Stimulated activated CD4-positive, alpha-beta T cell treated with anti-CD3 and anti-CD28 coated beads, Interleukin-15, amount 100 ng/mL, for 48 hours (primary cell): ENCODE measurements at places on chromosomes 2 and 18.

- DNase-seq: no peak
Observed at GRCh38 chr2:129888896-129889295, 90.6 kb upstream of the RAB6C start.

GRCh38 chr2:176601066-176601465, 331.8 kb downstream of the MTX2 start:
- no peak for DNase-seq

DNA sequence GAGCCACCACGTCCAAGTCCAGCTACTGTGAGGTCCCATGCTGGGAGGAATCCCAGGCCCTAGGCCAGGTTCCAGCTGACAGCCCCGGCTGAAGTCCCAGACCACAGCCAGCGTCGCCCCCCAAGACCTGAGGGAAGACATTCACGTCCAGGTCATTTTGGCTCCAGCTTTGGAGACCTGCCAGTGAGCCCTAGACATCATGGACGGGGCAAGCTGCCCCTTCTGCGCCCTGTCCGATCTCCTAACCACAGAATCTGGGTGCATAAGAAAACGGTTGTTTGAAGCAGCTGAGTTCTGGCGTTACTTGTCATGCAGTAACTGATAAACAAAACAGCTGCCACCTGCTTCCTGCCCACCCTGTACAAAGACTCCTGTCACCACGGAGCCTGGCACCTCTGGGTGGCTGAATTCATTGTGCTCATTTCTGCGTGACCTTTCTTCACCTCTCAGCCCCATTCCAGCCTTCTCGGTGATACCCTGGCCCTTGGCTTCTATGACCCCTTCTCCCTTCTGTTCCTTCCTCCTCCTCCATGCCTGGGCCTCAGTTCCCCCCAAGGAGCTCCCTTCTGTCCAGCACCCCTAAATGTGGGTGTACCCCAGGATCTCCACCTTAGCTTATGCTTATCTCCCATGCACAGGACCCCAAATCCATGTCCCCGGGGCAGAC, 72.6 kb upstream of the SMAD7 start:
- no peak for DNase-seq

GRCh38 chr2:239137165-239137897, 263.5 kb downstream of the HDAC4 start:
- DNase-seq: no peak

- DNase-seq: no peak
Observed at GRCh38 chr2:230124235-230124634, 55.5 kb upstream of the SLC16A14 start.

- no peak for DNase-seq
Observed at GRCh38 chr2:201808027-201808426, 1.7 kb downstream of the CDK15 start.

DNA sequence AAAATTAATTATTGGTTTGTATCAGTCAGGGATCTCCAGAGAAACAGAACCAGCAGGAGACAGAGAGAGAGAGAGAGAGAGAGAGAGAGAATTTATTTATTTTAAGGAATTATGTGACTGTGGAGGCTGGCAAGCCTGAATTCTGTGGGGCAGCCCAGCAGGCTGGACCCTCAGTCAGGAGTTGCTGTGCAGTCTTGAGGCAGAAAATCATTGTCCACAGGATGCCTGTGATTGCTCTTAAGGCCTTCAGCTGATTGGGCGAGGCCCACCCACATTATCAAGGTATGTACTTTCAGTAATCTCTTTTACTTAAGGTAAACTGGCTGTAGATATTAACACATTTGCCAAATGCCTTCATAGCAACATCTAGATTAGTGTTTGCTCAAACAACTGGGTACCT, 155.3 kb downstream of the SEPTIN10 start:
- no peak for DNase-seq

DNA sequence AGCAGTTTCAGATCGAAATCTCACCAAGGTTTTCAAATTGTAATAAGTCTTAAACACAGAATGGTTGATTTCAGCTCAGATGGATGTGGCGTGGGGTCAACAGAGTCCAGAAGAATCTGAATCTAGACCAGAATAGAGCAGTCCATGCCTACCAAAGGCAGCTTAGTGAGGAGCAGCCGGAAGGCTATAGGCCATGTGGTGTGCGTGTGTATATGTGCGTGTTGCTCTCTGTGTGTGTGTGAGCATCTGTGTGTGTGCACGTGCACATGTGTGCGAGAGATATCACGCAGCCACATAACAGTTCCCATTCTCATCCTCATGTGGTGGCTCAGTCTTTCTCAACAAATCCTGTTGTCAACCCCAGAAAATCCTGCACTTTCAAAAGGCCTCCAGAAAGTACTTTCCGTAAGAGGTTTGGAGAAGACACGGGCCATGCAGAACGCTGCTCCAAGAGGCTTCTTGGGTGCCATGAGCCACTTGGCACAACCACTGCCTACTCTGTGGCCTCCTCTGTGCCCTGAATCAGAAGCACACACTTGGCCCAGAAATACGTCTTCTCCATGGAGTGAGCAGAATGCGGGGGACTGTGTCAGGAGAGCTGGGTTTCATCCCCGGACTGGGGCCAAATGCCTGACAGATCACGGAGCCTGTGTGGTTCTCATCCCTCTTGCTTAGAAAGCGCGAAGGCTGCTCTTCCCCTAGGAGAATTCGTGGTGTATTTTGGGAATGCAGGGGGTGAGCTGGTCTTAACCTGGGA, 67.3 kb downstream of the ACKR3 start:
- no peak for DNase-seq

GRCh38 chr18:41644466-41644865, 310.6 kb upstream of the PIK3C3 start:
- DNase-seq: no peak

GRCh38 chr2:105882341-105882740, 137.6 kb downstream of the NCK2 start:
- DNase-seq: no peak

- no peak for DNase-seq
Observed at GRCh38 chr2:67952066-67952465, 110.7 kb downstream of the C1D start.

DNA sequence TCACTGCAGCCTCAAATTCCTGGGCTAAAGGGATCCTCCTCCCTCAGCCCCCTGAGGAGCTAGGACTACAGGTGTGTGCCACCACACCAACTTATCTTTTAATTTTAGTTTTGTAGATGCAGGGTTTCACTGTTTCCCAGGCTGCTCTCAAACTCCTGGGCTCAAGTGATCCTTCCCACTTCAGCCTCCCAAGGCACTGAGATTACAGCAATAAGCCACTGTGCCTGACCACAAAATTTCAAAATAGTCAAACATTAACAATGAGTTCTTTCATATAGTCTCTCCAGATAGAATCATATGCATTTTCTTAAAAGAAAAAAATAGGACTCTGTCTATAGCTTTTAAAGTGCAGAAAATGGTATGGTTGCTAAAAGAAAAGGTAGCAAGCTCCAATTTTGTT, 24.9 kb upstream of the PID1 start:
- DNase-seq: no peak

DNA sequence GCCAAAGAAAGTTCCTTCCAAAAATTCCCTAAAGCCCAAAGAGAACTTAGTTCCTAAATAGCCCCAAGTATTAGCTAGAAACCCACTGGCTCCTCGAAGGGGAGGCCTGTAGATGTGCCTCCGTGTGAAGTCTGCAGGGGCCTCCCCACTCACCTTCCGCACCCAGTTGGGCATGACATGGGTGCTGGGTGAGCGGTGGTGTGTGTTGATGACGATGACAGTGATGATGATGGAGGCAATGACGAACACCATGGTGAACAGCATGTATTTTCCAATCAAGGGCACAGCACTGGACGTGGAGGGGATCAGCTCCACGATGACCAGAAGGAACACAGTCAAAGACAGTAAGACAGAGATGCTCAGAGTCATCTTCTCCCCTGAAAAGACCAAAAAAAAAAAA, 14.5 kb downstream of the CHRNA1 start:
- no peak for DNase-seq

DNA sequence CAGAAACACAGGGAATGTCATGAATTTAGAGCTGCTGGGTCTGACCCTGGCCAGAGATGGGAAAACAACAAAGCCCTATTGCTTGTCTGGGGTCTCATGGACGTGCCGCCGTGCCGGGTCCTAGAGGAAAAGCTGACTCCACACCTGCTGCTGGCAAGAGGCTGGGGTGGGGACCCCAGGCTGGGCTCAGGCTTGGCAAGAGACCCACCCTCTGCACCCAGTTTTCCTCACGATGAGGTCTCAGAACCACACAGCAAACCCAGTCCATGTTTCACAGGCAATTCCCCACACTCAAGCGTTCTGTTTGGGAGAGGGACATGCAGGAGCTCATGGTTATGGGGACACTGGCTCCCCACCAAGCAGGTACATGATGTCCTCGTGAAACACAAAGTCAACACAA, 367.3 kb upstream of the SALL3 start:
- DNase-seq: no peak

DNA sequence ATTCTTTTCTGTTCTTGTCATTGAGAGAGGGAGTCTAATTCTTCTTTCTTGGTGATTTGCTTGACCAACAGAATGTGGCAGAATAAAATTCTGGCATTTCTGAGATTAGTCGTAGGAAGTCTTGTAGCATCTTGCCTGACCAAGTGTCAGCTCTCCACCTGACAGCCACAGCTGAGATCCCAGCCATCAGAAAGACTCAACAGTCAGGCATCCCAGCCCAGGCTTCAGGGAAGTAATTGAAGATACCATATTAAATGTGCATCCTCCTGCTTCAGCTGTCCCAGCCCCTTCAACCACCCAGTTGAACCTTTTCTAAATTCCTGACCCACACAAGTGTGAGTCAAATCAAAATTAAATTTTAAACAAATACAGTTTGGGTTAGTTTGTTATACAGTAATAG, 208.3 kb downstream of the PIK3C3 start:
- no peak for DNase-seq

- no peak for DNase-seq
Observed at GRCh38 chr2:224711381-224711780, 4.8 kb downstream of the CCDC195 start.

- DNase-seq: no peak
Observed at GRCh38 chr2:239061824-239062570, 214.1 kb downstream of the TWIST2 start.

- DNase-seq: no peak
Observed at GRCh38 chr18:59814891-59815290, 84.9 kb upstream of the PMAIP1 start.

- DNase-seq: no peak
Observed at GRCh38 chr18:41842886-41843285, 112.1 kb upstream of the PIK3C3 start.

DNA sequence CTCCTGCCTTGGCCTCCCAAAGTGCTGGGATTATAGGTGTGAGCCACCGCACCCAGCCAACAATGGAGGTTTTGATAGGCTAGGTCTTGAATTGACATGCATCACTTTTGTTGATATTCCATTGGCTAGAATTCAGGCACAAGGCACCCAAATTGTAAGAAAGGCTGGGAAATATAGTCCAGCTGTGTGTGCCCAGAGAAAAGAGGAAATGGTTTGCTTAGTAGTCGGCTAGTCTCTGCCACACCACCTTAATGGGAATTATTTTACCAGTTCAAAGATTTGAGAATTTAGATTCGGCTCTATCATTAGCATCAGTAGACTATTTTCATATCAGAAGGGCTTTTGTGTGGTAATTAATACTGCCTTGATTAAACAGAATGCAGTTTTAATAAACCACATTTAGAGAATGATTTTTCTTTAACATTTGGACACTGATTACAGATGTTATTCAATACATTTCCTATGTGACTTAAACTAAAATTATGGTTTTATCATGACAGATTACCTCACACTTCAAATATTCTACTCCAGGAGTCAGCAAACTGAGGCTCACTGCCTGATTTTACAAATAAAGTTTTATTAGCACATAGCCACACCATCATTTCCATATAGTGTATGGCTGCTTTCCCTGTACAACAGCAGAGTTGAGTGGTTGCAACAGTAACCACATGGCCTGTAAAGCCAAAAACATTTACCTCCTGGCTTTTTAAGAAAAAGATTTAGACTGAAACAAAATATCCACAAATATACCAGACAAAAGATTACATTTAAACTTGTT, 27.4 kb downstream of the DBI start:
- DNase-seq: no peak

- DNase-seq: no peak
Observed at GRCh38 chr2:102027036-102027980, 35.5 kb downstream of the IL1R2 start.

GRCh38 chr2:1681323-1682180, 62.8 kb downstream of the PXDN start:
- no peak for DNase-seq

GRCh38 chr2:197599285-197599965, 76.0 kb downstream of the RFTN2 start:
- peak; percentile 10 for DNase-seq

GRCh38 chr2:218959141-218959731, at the start of gene CDK5R2:
Gene CDK5R2 (plus strand): TSS chr2:218959666. CDS start chr2:218959821, 155 bp downstream.
- peak; percentile 65 for DNase-seq

DNA sequence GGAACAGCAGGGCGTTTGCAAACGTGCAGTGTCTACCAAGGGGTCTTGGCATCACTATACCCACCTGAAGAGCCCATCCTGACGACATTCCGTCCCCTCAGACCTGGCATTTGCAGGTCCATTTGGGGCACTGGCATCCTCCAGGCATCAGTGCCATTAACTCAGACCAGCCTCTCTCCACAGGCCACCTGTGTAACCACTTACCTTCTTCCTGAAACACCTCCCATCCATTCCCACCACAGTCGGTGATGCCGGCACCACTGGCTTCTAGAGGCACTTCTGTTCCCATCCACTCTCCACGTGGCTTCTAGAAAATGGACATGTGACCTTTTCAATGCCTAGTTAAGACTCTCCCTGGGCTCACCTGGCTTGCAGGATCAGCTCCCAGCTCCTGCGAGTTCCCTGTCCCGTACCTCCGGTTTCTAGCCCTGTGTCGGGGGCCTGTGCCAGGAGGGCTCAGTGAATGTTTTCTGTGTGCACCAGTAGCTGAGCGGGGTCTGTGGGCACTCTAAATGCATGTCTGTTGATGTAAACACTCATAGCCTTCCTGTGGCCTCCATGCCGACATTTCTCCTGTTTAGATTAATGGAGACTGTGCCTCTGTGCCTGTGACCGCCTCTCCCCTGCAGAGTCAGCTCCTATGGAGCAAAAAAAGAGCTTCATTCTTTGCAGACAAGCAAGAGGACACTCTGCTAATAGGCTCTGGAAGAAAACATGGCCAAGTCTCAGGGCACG, 458.0 kb upstream of the HS6ST1 start:
- no peak for DNase-seq

DNA sequence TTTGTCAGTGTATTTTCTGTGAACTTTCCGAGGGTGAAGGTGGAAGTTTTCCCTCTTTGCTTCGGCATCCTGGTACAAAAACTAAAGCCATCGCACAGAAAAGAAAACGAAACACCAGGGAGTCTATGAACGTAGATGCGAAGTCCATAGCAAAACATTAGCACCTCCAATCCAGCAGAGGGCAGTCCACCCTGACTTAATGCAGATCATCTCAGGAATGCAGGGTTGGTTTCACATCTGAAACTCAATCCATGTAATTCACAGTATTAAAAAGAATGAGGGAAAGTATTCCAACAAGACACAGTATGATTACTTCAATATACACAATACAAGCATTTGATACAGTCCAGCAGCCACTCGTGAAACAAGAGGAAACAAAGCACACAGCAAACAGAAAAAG, 70.8 kb downstream of the RTP5 start:
- no peak for DNase-seq

- DNase-seq: no peak
Observed at GRCh38 chr18:58416014-58416703, 212.7 kb downstream of the ALPK2 start.

- DNase-seq: no peak
Observed at GRCh38 chr2:203533676-203534591, 1.2 kb downstream of the RAPH1 start.

- no peak for DNase-seq
Observed at GRCh38 chr2:218397820-218398436, 1.7 kb upstream of the CTDSP1 start.
